Spinal cord (tissue), 10 donors: ENCODE measurements at places on chromosomes 2 and 18. TPM values are rescaled to one million over a fixed set of nuclear protein-coding genes. Genes with fewer than 3 reads are reported as not detected.

TFCP2L1 gene
- polyA plus RNA-seq, result 0.89 TPM

CIB4 gene
- polyA plus RNA-seq, result not detected

ACKR3 gene
- polyA plus RNA-seq, result 39.5 TPM

RBFA gene
- polyA plus RNA-seq, result 29.2 TPM

MTX2 gene
- 102 TPM for polyA plus RNA-seq

MTERF4 gene
- polyA plus RNA-seq, result 68.2 TPM

SLC19A3 gene
- 4.2 TPM for polyA plus RNA-seq

ELOA2 gene
- polyA plus RNA-seq, result 0.06 TPM
